ENCODE measurements at places on chromosomes 5 and 9. TPM values are rescaled to one million over a fixed set of nuclear protein-coding genes. Genes with fewer than 3 reads are reported as not detected.

Gene SLC1A1
- total RNA-seq = 4.8 TPM

Gene ZNF658
- total RNA-seq = 3.1 TPM

Gene FAM200C
- total RNA-seq = 2.6 TPM

Gene IGFBPL1
- not detected for total RNA-seq

Gene NAIF1
- 11.1 TPM for total RNA-seq

DNA sequence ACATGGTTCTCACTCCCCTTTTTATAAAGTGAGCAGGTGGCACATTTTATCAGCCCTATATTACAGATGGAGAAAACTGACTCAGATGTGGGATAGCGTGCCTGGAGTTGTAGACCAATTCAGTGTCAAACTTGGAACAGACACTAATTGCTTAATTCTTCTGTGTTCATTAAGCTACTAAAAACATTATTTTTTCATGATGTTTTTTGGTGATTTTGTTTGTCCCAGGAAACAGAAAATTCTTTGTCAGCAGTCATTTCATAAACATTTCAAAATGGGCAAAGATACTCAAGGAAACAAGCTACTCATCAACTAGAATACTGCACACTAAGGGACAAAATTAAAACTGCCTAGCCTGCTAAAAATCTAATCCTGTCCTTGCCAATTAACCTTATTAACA, 2.2 kb downstream of the ABHD17B start:
- DNase-seq = peak; percentile 7

- DNase-seq = no peak
Observed at GRCh38 chr9:38149647-38150046, 80.6 kb upstream of the SHB start.

DNA sequence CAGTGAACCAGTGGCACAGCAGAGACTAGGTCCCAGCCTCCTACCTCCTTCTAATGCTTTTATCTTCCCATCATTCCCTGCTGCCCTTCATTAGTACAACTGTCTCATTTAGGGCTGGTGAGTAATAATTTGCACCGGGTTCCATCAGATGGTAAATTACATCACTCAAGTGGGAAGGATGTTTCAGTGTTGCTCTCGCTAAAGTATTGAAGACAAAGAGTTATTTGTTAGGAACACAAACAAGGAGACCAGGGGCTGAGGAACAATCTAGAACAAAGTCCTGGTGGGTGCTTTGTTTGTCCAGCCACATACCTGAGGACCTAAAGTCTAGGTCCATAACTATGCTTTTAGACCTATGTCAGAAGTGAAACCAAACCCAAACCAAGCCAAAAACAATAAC, 52.4 kb downstream of the SEC61B start:
- DNase-seq = no peak

- no peak for DNase-seq
Observed at GRCh38 chr5:168607946-168608345, 28.8 kb upstream of the PANK3 start.

DNA sequence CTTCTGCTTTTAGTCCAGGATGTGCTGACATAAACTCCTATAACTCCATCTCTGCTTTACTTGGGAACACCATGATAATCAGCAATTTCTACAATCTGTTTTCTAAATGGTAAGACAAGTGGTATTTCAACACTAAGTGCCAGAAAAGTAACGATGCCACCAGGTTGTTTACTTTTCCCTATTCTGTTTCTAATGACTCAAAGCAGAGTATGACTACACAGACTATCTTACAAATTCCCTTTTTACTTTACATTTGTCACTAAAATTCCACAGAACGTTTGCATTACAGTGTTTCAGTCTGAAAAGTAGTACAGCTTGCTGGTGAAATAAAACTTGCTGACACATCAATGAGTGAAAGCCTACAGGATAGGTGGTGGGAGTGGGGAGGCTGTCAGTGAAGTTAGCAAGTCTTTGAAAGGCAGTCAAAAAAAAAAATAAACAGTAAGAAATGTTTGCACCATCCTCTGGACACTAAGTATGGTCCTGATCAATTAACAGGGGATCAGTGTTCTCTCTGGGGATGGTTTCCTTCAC, 186.5 kb downstream of the LURAP1L start:
- peak; percentile 64 for DNase-seq

- DNase-seq = no peak
Observed at GRCh38 chr5:14707811-14708390, 43.4 kb downstream of the OTULIN start.

DNA sequence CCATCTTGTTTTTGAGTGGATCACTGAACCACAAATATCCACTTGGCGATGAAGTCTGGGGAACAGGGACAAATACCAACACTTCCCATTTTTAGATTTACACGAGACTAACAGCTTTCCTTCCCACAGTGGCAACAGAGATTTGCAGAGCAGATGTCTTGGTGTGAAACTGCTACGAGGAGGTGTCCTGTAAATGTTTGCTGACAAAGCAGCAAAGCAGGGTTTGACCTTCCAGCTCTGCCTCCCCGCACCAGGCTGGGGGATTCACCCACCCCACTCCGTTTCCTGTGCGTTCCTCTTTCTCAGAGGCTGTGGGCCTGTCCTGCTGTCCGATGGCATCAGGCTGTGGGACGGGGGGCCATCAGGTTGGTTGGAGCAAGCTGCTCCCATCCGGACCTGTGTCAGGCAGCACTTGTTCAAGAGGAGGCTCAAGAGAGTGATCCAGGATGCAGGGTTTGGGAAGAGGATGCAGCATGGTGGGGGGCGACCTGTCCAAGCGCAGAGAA, 693 bp upstream of the RGS3 start:
- DNase-seq = no peak

DNA sequence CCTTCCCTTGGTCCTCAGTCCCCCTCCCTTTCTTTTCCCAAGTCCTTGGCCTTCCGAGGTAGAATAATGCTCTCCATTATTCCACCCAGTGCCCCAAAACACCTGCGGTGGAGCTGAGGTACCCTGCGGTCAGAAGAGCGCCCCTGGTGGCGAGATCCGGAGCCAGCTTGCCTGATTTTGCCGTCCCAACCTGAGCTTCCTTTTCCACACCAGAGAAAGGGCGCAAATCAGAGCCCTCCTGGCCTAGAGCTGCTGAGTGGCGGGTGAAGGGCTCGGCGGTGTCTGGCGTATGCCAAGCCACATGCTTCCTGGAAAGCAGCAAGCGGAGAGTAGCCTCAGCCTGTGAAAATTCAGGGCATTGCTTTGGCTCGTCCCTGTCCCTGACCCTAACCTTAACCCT, 21.1 kb upstream of the CARTPT start:
- no peak for DNase-seq

DNA sequence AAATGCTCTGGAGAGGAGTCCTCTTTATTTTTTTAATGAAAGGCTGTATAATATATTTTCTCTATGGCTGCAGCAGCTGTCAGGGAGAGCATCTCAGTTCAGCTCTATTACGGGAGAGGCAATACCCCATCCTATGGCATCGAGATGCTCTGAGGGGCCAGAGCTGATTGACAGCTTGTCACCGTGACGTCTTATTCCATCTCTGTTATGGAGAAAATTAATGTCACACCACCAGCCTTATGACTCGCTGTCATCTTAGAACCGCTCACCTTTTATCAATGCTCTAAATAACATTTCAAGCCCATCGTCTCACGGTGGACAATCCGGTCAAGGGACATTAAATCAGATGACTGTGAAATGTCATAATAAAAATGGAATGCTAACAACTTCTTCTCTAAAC, 273.5 kb downstream of the SLF1 start:
- no peak for DNase-seq

DNA sequence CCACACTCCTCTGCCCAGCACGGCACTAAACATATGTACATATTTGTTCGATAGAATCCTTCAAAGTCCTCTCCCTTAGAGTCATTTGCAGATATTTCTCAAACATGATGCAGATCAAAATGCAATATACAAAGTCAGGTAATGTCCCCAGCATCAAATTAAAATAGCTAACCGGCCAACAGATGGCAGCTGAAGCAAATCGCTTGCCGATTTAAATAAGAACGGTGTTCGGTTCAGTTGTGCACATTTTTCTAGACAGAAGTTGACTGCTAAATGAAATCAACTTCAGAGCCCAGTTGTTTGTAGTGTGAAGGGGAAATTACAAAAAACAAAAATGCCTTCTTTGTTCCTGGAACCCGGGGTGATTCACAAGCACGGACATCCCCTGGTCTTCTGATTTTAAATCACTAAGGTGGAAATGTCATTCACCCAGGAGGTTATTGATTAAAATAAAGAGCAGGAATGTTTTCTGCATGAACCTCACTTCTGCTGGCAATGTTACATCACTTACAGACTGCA, 219.2 kb downstream of the EBF1 start:
- DNase-seq = peak; percentile 15

DNA sequence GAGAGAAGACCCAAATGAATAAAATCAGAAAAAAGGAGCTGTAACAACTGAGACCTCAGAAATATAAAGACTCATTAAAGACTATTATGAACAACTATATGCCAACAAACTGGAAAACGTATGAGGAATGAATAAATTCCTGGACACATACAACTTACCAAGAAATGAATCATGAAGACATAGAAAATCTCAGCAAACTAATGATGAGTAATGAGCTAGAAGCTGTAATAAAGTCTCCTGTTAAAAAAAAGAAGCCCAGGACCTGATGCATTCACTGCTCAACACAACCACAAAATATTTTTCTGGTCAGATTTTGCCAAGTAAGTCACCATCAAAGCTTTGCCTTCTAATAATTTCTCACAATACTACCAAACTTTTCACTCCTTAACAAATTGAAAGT, 666.7 kb downstream of the LRRC70 start:
- DNase-seq = peak; percentile 60

DNA sequence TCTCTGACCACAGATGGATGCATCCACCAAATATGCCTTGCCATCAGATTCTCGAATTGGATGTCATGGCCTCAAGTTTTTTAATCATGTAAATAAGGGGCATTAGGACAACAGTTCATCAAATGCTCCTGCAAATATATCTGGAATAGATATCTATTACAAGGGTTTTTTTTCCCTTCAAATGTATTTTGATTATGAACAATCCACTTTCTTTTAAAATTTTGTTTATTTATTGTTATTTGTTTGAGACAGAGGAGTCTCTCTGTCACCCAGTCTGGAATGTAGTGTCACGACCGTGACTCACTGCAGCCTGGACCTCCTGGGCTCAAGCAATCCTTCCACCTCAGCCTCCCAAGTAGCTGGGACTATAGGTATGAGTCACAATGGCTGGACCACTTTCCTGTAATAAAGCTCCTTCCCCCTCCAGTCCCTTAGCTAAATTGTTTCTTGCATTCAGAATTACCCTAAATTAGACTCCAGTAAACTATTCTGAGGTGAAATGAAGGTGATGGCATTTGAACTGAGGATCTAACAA, 1412.1 kb downstream of the EFNA5 start:
- DNase-seq = peak; percentile 72

DNA sequence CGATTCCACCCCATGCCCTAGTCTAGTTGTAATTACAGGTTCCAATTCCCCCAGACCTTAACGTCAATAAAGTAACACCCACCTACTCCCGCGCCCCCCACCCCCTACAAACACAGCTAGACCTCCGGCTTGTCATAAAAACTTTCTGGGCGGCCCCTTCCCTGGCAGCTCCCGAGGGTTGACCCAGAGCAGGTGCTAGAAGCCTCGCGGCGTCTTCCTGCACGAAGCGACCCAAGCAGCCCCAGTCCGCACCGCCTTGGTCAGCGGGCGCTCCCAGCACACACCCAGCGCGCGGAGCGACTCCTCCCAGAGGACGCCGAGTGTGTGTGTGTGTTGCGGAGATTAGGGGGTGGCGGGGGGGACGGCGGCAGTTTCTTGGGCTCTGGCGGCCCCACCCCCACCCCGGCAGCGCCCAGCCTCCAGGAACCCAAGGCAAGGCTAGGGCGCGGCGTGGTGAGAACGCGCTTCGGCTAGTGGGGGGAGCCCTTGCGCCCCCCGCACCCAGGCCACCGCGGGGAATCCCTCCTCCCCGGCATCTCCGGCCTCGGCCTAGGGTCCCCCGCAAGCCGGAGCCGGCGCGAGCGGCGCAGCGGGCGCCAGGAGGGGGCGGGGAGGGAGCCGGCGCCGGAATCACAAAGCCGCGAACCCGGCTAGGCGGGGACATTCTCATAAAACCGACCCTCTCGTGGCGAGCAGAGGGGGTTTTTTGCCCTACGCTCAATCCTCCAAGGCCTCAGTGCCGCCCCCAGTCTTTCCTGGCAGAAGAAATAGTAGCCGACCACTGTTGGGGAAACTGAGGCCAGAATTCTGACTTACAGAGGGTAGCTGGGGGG, 2.2 kb downstream of the PCDH1 start:
- DNase-seq = peak; percentile 51

DNA sequence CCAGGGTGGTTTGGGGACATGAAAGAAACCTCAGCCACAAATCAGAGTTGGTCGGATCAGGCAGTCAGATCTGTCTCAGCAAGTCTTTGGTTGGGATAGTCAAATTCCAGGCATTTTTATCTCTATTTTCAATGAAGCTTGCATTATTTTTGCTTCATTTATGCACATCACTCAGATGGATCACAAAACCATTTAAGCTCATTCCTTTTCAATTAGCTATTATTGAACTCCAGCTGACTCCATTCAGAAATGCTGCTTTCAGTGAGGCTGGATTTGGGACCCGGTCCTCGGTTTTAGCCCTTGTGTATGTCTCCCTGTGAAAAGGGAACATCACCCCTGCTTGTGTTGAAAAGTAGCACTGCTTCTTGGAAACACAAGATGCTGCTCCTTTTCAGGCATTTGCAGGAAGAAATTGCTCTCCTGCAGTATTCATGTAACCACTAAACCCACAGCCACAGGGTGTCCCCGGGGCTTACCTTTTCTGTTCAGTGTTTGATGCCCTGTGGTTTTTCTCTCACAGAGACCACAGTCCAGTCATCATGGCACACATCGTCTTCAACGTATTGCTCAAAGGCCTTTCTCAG, 232.9 kb downstream of the NFIB start:
- DNase-seq = peak; percentile 50

- DNase-seq = no peak
Observed at GRCh38 chr5:127660047-127660733, 11.3 kb downstream of the CTXN3 start.

DNA sequence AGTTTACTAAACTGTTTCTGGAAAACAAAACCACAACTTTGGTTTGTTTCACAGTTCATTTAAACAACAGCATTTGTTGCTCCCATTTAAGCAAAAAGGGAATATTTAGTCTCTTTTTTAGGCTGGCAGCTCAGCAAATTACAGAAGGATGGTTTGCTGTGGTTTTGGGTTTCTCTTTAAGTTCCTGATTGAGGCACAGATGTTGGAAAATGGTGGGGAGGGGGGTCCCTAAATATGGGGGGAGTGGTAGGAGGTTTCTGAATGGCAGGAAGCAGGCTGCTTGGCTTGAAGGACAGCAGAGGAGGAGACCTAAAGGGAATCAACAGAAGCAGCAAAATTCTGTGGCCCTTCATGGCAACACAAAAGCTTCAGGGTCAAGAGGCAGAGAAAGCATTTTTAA, 263.4 kb downstream of the ZSWIM6 start:
- no peak for DNase-seq

DNA sequence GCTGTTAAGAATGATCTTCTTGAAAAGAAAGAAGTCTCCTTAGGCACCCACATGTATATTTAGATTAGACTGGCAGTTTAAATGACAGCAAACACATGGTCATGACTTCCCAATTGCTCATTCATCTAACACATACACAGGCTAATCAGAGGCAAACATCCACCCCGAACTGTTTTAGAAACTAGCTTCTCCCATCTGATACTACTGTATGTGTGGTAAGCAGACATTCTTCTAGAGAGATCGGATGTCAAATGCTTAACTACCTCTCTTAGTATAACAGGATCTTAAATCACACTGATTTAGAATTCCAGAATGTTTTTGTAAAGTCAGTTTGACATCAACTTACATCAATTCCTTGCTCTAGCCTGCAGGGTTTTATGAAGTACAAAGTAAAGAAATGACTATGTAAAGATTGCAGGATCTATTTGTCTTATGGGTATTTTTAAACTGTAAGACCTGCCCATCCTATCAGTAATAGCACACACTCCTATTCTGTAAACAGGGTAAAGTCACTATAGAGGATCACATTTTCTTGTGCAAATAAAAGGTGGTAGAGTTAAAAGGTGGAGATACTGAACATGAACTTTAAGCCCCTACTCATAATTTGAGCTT, 239.7 kb downstream of the MLLT3 start:
- peak; percentile 34 for DNase-seq
